ENCODE measurements at places on chromosomes 12 and 14.

- no peak for DNase-seq
Observed at GRCh38 chr14:61866932-61867920, 105.0 kb downstream of the SNAPC1 start.

- no peak for DNase-seq
Observed at GRCh38 chr14:104109731-104110361, 24.3 kb downstream of the ASPG start.

DNA sequence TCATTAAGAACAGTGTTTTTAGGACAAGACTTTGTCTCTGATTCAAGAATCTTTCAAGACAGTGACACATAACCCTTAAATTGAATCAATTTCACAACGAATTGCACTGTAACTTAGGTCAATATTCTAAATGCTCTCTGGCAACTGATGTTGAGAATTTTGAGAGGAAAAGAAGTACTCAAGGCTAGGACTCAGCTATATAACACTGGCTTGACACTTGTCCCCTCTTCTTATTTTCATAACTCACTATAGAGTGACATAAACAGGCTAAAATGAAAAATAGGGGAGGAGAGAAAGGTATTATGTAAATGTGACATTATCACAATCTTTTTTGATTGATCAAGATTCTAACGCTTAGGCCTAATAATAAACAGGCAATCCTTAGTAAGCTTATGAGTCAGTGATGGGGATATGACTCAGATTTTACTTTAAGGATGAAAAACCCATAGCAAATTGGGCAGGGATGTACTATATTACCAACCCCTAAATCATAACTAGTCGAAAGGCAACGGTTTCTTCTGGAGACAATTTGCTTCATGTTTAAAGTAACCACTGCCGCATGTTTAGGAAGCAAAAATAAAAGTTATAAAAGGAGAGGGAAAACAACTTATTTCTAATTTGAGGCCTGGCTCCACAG, 10.9 kb downstream of the BTG1 start:
- DNase-seq = no peak

DNA sequence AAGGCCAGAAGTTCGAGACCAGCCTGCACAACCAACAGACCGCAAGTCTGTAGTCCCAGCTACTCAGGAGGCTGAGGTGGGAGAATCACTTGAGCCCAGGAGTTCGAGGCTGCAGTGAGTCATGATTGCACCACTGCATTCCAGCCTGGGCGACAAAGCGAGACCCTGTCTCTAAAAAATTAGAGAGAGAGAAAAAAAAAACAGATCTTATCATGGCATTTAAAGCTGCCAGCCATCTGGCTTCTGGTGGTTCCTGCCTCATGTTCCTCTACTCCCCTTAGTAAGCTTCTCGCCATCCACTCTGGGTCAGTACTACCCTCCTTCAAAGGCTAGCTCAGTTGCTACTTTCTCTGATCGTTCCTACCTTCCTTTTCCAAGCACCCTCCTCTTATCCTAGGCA, 16.1 kb downstream of the CLSTN3 start:
- DNase-seq = no peak

GRCh38 chr12:70043490-70044138, 199.6 kb upstream of the CNOT2 start:
- no peak for DNase-seq

GRCh38 chr12:117825827-117826226, 143.0 kb downstream of the KSR2 start:
- DNase-seq = no peak

- DNase-seq = no peak
Observed at GRCh38 chr12:66587912-66588311, 91.0 kb downstream of the GRIP1 start.

DNA sequence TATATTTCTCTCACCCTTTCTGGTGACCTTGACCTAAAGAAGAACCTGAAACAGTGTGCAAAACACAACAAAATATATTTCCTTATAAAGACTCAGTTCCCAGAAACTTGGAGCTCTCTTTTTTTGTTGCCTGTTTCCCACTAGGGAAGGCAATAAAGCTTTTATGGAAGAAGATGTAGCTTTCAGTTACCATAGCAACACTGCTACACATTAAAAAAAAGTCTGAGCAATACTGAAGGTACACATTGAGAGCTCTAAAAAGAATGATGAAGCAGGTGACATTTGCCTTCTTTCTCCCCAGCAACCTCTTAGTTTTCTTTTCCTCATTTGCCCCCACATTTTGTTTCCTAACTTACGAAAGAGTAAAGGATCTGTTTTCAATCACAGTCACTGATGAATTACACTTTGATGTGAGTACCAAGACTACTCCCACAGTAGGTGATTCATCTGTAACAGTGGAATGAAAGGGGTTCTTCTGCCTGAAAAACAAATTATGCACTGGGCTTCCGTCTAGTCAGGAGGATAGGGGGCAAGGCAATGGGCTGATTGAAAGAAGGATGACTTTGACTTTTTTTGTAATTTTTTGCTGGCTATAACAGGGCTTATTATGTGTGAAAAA, 1.1 kb upstream of the CATSPERB start:
- DNase-seq = no peak

- no peak for DNase-seq
Observed at GRCh38 chr12:121828306-121828705, 24.5 kb downstream of the SETD1B start.

- no peak for DNase-seq
Observed at GRCh38 chr12:22271023-22271422, 63.5 kb downstream of the ST8SIA1 start.

DNA sequence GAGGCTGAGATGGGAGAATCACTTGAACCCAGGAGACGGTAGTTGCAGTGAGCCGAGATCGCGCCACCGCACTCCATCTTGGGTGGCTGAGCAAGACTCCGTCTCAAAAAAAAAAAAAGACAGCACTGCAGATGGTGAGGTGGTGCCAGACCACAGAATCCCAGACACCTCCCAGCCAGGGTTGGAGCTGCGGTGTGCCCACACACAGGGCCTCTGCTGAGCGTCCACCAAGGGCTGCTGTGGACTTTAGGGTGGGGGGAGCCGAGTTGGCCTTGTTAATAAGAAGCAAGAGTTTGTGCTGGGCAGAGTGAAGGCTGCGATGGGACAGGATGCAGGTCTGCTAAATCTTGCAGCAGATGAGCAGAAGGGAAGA, 14.2 kb downstream of the KMT5A start:
- no peak for DNase-seq

GRCh38 chr12:110536834-110537604, 34.9 kb downstream of the RAD9B start:
- DNase-seq = no peak

DNA sequence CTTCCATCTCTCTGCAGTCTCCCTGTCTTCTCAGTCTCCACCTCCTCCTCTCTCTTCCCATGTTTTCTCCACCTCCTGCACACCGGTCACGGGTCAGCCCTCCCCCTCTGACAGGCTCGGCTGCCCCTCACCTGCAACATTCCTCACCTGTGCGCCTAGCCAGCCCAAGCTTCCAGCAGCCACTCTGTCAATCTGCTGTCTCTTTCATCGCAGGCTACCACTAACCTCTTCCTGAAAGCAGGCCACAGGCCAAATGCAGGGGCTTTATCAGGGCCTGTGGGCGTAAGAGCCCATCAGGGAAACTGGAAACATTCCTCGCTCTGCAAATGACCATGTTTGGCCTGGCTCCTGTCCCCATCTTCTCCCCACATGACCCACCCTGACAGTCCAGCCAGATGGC, 34.5 kb downstream of the CMKLR1 start:
- no peak for DNase-seq

GRCh38 chr12:127306604-127307215, 960.3 kb upstream of the TMEM132C start:
- no peak for DNase-seq

DNA sequence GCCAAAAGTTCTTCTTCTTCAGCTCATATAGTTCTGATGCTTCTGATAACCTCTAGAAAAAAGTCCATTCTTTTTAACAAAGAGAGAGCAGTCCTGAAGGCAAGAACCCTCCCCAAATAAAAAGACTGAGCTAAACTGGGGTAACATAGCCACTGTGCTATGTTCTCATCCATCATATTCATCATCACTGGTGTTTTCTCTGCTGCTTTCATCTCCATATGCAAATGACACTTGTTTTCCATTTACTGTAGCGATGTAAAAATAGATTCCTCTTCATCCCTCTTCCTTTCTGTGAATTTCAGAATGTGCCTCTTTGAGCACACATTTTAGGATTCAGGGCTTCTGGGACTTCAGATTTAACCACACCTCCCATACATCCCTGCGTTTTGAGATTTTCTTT, 44.9 kb downstream of the GSC start:
- DNase-seq = no peak

DNA sequence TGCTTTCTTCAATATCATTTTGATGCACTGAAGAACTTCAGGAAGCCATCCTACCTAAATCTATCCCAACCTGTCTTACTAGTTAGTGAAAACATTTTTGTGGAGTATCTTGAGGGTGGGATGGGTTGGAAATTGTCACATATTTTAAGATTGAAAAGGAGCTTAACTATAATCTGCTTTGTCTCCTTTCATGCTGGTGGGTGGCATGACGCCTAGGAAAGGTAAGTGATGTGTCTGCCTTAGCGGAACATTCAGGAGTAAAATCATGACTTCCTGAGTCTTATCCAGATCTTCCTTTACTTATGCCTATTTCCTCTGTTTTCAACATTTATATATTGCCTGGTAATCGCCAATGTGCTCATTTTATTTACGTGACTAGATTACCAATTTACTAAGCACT, 74.1 kb downstream of the FLRT2 start:
- DNase-seq = no peak

Measured in activated CD4-positive, alpha-beta T cell treated with anti-CD3 and anti-CD28 coated beads for 1 hour (primary cell).